ENCODE measurements at places on chromosomes 1 and 21.
A peak's percentile ranks its signal among the peaks of the same experiment; 100 is the strongest.

DNA sequence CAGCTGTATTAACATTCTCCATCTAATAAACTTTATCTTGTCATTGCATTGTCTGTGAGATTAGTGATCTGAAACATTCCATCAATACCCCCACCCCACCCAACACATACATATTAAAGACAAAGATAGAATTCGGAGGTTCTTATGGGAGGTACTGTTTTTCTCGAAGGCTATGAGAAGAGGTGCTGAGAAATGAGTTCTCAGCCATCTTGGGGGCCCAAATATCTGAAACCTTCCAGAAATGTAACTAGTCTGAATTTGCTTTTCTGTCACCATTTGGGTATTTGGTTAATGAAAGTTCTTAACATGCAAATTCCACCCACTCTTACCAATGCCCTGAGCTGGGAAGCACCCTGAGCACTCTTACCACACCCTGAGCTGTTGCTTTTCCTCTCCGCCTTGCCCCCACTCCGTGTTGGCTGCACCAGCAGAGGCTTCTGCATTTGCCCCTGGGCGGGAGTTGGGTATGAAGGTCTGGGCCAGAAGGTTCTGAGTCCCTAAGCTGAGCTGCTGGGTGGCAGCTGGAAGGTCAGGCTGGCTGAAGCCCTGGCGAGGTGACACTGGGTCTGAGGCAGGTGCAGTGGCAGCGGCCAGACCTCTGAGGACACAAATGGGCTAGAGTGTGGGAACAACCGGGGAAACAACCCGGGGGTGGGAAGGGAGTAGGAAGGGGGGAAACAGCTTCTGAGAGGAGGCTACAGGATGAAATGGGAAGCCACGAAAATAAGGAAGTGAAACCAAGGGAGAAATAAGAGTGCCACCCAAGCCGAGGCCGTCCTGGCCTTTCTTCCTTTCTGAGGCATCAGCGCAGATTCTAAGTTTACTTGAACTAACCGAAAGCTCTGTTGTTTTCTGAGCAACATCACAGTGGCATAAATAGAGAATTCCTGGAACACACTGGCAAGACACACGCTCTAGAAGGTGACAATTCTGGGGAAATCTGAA lies 26.3 kb upstream of the IER5 start:
- peak; percentile 31 for DNase-seq

DNA sequence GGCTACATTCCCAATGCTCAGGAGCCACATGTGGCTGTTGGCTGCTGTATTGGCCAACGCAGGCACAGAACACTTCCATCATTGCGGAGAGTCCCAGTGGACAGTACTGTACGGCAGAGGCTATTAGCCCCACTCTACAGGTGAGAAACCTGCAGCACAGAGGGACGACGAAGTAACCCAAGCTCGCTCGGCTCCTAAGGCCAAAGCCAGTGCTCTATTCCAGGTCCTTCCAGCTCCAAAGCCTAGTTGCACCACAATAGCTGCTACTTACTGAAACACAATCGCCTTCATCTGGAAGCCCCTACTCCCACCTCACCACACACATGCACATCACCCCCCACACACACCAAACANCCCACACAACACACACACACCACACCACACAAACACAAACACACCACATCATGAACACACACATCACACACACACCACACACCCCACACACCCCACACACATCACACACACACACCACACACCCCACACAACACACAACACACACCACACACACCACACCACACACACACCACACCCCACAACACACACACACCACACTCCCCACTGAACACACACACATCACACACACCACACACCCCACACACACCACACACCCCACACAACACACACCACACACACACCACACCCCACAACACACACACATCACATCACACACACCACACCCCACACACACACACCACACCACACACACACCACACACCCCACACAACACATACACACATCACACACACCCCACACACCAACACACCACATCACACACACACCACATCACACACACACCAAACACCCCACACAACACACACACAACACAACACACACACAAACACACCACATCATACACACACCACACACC lies 3.2 kb downstream of the LYPD8 start:
- DNase-seq: no peak

DNA sequence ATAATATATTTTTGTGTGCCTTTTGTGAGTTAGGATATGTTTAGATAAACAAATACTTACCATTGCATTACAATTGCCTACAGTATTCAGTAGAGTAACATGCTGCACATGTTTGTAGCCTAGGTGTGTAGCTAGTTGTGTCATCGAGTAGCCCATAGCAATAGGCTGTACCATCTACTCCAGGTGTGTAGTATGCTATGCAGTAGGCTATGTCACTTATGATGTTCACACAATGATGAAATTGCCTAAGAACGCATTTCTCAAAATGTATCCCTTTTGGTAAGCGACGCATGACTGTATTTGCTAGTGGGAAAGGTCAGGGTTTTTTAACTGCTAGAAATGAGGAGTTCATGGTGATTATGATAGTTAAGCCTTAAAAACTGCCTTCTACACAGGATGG lies 30.0 kb upstream of the B3GALT5 start:
- no peak for DNase-seq

- DNase-seq: no peak
Measured at GRCh38 chr1:214615871-214616270, 12.9 kb downstream of the CENPF start.

DNA sequence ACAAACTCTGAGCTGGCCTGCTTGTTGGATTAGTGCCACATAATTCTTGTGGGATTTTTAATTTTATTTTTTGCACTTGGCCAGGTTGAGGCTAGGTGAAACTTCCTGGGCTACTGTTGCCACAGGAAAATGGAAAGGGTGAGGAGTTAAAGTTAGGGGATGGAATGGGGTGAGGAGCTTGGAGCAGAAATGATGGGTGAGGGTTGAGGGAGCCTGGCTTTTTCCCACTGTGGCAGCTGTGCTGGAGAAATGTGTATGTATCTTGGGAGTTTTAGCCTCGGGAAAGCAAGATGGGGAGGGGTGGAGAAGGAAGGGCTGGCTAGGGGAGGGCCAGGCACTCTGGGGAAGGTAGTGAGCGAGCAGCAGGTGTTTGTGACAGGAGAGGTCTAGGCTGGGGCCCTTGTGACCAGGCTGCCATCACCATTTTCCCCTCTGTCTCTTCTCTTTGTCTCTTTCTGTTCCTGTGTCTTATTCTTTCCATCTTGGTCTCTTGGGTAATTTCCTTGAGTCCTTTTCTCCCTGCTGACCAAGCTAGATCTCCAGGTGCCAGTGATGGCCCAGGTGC lies 2.0 kb downstream of the ZNF687 start:
- no peak for DNase-seq

DNA sequence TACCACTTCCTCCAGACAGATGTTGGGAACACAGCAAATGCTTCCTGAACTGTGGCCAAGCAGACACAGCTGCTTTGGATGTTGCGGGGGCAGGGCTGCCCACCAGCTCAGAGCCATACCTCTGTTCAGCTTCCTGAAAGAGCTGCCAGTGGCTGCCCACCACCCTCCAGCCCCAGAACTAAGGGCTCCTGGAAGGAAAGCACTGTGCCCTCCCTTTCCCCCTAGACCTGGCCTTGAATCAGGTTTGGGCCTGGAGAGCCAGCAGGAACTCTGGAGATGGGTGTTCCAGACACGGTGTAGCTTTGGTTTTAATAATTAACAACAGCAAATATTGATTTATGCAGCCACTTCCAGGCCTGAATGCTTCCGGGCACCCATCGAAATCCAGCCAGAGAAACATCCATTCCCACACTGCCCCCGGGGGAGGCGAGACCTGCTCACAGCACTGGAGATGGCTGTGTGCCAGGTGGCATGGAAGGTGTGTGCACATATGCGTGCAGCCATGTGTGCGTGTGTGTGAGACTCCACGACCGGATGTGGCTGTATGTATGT lies 45.7 kb downstream of the RAP1GAP start:
- no peak for DNase-seq

DNA sequence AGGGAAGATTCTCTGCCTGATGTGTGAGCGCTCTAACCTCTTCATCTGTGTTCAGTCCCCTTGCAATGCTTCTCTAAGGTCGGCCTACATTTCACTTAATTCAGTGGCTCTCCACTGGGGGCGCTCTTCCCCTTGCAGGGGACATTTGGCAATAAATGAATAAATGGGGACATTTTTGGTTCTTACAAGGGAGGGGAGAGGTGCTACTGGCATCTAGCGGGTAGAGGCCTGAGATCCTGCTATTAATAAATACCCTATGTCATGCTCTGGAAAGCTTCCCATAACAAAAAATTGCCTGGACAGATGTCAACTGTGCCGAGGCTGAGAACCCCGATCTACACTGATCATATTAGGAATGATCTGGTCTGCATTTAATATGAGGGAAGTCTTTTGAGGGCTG lies 25.9 kb upstream of the DNAJC11 start:
- DNase-seq: peak; percentile 61

GRCh38 chr1:11526071-11526895 lies 47.3 kb downstream of the DISP3 start:
- DNase-seq: no peak

- no peak for DNase-seq
Measured at GRCh38 chr1:109493227-109493626, 667 bp upstream of the CYB561D1 start.

DNA sequence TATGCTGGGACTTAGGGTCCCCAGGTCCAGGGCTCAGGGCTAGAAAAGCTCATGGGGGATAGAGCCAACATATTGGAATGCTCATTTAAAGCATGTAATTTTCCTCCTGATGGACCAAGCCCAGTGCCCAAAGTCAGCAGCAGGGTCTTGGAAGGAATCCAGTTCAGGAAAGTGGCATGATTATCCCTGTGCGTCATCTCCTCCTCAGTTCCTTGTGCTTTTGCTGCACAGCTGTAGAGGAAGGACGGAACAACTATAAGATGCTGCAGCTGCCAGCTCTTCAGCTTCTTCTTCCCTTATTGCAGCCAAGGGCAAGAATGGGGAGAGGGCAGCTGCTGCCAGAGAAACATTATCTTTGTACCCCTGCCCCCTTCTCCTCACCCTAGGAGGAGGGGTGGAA lies 58.4 kb downstream of the OVGP1 start:
- DNase-seq: no peak

GRCh38 chr1:107704911-107705310 lies 260.1 kb downstream of the VAV3 start:
- no peak for DNase-seq

DNA sequence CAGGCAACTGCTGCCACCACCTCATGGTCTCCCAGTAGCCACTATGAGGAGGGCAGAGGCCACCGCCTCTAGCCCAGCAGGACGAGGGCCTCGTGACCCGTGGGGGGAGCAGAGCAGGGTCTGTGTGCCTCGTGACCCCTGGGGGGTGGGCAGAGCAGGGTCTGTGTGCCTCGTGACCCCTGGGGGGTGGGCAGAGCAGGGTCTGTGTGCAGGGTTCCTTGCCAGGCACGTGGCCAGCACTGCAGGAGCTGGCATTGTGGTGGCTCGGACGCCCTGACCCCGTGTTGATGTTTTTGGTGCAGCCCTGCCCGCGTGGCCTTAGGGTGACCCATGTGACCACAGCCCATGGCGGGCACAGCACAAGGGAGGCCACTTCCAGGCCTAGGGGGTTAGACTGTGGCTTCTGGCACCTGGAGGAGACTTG lies 52.8 kb downstream of the SLX9 start:
- no peak for DNase-seq

DNA sequence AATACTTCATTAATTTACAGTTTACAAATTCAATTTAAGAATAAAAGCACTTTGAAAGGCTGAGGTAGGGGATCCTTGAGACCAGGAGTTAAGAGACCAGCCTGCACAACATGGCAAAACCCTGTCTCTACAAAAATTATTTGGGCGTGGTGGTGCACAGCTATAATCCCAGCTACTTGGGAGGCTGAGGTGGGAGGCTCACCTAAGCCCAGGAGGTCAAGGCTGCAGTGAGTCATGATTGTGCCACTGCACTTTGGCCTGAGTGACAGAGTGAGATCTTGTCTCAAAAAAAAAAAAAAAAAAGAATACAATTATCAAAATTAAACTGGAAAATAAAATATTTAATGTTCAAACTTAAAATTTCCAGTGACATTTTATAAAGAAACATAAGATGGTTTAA lies 72.2 kb downstream of the USP1 start:
- DNase-seq: no peak

- DNase-seq: no peak
Measured at GRCh38 chr1:56867491-56867890, 12.9 kb downstream of the C8A start.

GRCh38 chr1:229205854-229206253 lies 65.1 kb upstream of the RAB4A start:
- DNase-seq: no peak

- DNase-seq: no peak
Measured at GRCh38 chr1:85128316-85128715, 72.5 kb downstream of the SYDE2 start.

DNA sequence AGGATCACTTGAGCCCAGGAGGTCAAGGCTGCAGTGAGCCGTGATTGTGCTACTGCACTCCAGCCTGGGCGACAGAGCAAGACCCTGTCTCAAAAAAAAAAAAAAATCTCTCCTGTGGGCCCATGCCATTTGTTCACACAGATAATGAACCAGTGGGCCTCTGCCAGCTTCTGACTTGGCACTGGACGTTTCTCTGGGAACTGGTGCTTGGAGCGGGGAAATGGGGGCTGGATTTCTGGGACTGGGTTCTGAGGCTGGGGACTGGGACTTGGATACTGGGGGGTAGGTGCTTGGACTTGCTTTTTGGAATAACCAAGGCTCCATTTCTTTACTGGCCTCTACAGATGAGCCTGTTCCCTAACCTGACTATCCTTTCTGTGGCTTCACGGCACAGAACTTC lies 9.7 kb downstream of the IFI6 start:
- no peak for DNase-seq

- no peak for DNase-seq
Measured at GRCh38 chr1:234127026-234127671, 222.7 kb downstream of the SLC35F3 start.

DNA sequence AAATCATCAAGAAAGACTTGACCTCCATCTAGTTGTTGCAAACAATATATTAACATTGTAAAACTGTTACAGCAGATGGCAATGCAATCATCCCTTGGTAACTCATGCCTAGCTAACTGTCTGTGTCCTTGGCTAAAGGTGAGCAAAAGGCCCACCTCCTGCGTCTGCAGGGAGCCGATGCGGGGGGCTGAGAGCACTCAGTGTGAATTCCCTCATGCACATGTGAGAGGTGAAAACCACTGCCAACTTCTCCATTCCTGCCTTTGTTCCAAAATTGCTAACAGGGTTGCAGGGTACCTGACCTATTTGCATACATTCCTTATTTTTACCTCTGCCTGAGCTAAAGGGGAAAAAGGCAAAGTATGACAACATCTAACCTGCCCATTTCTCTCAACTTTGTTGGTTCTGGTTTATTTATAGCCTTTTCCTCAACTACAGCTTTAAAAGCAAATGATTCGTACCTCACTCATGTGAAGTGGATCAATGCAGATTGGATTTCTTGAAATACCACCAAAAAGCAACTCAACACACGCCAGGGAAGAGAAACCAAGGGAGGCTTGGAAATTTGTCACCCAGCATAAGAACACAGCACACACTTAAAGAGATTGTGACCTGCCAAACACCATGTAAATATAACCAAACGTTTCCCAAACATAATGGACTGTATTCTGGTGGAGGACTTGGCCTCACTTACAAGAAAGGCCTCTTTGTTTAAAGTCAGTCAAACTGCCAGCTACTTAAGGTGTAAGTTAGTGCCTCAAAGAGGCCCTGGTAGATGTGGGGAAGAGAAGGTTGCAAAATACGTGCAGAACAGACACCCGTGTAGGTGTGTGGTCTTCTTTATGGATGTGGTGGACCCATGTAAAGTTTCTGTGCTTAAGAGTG lies 651.0 kb downstream of the SMYD3 start:
- DNase-seq: no peak
